ENCODE measurements at places on chromosomes 5 and 9. TPM values are rescaled to one million over a fixed set of nuclear protein-coding genes. Genes with fewer than 3 reads are reported as not detected.

GRCh38 chr5:145473042-145473642 is 362.0 kb downstream of the PRELID2 start:
- no peaks in the 10 kb centered on the region for H3K27me3 ChIP-seq
- DNase-seq, result no peak
- no peaks in the 10 kb centered on the region for H3K36me3 ChIP-seq
- no peaks in the 10 kb centered on the region for H3K4me1 ChIP-seq
- H3K27ac ChIP-seq, result no peak overlapping the region

- no peak overlapping the region for H3K4me3 ChIP-seq
- H3K27ac ChIP-seq, result no peak overlapping the region
- no peaks in the 10 kb centered on the region for H3K4me1 ChIP-seq
- no peaks in the 10 kb centered on the region for H3K36me3 ChIP-seq
- no peak for DNase-seq
- no peaks in the 10 kb centered on the region for H3K27me3 ChIP-seq
Measured at GRCh38 chr9:105921057-105921726, 226.9 kb downstream of the TMEM38B start.

- DNase-seq, result no peak
- H3K4me1 ChIP-seq, result no peaks in the 10 kb centered on the region
- no peaks in the 10 kb centered on the region for H3K36me3 ChIP-seq
- peak overlapping the region; percentile 68 for H3K4me3 ChIP-seq
- no peaks in the 10 kb centered on the region for H3K27me3 ChIP-seq
Measured at GRCh38 chr5:176608937-176609723, 826 bp downstream of the GPRIN1 start.

CDX1 gene
- total RNA-seq, result not detected

DNA sequence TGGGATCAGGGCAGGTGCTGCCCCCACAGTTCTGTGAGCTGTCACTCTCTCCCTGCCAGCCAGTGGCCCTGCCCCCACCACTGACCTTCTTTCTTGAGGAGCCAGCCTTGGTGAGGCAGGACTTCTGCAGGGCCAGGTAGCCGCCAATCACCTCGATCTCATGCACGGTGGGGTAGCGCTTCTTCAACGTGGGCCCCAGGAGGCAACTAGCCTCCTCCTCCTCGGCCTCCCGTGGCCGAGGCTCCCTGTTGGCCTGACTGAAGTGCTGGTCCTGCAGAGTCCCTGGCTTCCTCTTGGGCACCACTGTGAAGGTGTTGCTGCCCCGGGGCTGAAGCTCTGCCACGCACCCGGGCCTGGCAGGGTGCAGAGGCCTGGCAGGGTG is 1.6 kb downstream of the TPRN start:
- no peaks in the 10 kb centered on the region for H3K4me1 ChIP-seq
- H3K27ac ChIP-seq, result no peak overlapping the region
- no peaks in the 10 kb centered on the region for H3K27me3 ChIP-seq
- H3K4me3 ChIP-seq, result no peak overlapping the region
- no peak for DNase-seq

ACTBL2 gene
- not detected for total RNA-seq

GRCh38 chr5:154829589-154830218 is 20.7 kb downstream of the FAXDC2 start:
- no peaks in the 10 kb centered on the region for H3K27me3 ChIP-seq
- DNase-seq, result no peak
- peaks cover 44% of the 10 kb centered on the region for H3K36me3 ChIP-seq
- H3K27ac ChIP-seq, result no peak overlapping the region
- no peaks in the 10 kb centered on the region for H3K4me1 ChIP-seq
- no peak overlapping the region for H3K4me3 ChIP-seq

DNA sequence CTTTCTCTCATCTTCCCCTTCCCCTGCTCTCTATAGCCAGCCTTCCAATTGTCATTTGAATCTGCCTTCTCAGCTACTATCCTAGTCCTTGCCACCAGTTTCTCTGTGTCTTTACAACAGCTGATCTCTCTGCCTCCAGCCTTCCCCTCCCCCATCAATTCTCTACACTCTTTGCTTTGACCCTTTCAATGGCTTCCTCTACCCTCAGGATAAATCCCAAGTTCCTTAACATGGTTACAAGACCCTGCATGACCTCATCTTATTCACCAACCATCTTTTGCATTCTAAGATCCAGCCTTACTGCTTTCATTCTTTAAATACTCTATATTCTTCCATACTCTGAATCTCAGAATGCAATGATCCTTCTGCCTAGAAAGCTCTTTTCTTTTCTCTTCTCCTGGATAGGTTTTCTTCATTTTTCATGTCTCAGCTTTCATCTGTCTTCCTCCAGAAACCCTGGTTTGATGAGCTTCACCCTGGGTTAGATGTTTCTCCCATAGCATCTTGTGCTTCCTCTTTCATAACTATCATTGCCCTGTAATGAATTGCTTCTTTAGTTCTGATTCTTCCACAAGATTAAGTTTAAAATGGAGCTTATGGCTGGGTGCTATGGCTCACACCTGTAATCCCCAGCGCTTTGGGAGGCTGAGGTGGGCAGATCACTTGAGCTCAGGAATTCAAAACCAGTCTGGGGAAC is 58.6 kb upstream of the ZSWIM6 start:
- H3K27ac ChIP-seq, result no peak overlapping the region
- H3K4me1 ChIP-seq, result no peaks in the 10 kb centered on the region
- H3K4me3 ChIP-seq, result no peak overlapping the region
- no peak for DNase-seq

SLC44A1 gene
- total RNA-seq, result 19.5 TPM

All from right atrium auricular region (tissue), 2 donors.